ENCODE measurements at places on chromosomes 5 and 9. TPM values are rescaled to one million over a fixed set of nuclear protein-coding genes. Genes with fewer than 3 reads are reported as not detected.

IFNB1 gene
- not detected for total RNA-seq

CCDC107 gene
- 103 TPM for total RNA-seq

KIF4B gene
- not detected for total RNA-seq

LPAR1 gene
- total RNA-seq = 42.6 TPM

SGCD gene
- 3.9 TPM for total RNA-seq

CNTNAP3B gene
- total RNA-seq = 20.1 TPM

ALAD gene
- total RNA-seq = 52.8 TPM

C5orf63 gene
- 5.4 TPM for total RNA-seq

GRCh38 chr9:134324359-134325095 is 1.7 kb upstream of the RXRA start:
- DNase-seq = no peak

- no peak for DNase-seq
These were observed 372.7 kb downstream of the TMEM38B start for GRCh38 chr9:106066940-106067524.

DNA sequence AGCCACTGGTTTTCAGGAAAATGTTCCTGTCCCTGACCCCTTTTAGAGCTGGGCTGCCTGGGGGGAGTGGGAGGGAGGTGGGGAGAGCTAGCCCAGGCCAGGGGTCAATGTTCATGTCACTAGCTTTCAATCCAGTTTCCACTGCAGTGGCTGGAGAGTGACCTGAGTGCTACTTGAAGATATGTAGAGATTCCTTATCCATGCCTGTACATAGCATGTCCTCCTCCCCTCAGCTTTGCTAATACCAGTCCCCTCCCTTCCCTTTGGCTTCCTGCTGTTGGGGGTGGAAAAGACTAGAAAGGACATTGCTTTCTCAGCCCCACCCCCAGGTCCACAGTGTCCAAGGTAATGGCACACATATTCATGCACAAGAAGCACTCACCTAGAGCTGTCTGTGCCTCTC is 7.8 kb downstream of the DNAJB5 start:
- peak; percentile 41 for DNase-seq

DNA sequence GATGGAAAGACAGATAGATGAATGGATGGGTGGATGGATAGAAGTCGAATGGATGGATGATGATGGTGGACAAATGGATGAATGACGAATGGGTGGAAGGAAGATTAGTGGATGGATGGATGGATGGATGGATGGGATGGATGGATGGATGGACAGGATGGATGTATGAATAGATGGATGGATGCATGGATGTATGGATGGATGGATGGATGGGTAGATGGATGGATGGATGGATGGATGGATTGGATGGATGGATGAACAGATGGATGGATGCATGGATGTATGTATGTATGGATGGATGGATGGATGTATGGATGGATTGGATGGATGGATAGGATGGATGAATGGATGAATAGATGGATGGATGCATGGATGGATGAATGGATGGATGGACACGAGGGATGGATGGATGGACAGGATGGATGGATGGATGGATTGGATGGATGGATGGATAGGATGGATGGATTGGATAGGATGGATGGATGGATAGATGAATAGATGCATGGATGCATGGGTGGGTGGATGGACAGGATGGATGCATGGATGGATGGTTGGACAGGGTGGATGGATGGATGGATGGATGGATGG is 52.4 kb downstream of the DUSP1 start:
- no peak for DNase-seq

GRCh38 chr9:85425153-85425611 is 316.6 kb downstream of the AGTPBP1 start:
- DNase-seq = no peak

- DNase-seq = no peak
These were observed 27.8 kb upstream of the PRDM12 start for GRCh38 chr9:130636648-130637020.

GRCh38 chr5:133142782-133143181 is 91.0 kb downstream of the HSPA4 start:
- DNase-seq = no peak

- no peak for DNase-seq
These were observed 69.8 kb downstream of the DOCK2 start for GRCh38 chr5:169706758-169707450.

DNA sequence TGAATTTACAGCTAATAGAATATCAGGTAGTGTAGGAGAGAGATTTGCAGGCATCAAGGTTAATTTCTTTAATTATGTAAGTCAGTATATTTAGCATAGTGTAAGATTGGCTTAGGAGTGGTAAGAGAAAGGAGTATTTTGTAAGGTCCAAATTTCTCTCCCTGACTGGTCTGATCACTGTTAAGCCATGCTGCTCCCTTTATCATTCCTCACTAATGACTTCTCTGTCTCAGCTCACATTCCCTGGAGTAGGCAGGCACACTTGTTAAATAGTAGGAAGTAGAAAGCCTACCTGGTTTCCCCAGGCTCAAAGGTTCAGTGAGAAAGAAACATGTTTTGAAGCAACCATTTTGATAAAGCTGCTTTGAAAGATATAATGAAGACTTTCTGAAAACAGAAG is 90.7 kb downstream of the SMIM15 start:
- no peak for DNase-seq

DNA sequence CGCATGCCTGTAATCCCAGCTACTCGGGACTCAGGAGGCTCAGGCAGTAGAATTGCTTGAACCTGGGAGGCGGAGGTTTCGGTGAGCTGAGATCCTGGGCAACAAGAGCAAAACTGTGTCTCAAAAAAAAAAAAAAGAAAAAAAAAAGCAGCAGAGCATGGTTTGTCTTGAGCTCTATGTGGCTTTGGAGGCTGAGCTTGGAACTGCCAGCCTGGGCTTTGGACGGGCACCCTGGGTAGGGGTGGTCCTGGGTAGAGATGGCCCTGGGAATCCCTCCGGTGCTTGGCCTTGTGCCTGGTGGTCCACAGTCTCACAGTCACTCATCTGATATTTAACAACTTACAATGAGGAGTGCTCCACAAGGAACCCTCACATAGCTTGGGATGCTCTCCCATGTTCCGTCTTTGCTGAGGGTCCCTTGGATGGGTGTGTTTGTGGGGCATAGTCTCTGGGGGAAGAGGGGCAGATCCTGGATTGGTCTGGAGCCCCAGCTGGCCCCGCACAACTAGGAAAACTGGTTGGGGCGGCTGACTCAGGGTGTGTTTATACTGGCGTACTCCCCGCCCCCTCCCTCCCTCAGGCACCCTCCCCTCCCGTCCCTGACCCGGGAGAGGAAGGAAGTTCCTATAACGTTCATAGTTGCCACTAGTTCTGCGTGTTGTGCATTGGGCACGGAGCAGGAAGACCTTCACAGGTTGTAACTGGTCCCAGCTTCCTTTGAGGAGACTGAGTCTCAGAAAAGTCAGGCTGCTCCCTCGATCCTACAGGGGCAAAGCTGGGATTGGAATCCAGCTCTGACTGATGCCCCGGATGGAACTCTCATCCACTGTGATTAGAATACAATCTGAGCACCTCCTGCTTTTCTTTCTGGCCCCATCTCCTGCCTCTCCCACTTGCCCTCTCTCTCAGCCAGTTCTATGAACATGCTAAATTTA is 11.2 kb downstream of the IER5L start:
- DNase-seq = no peak

GRCh38 chr5:143315929-143316328 is 87.6 kb downstream of the NR3C1 start:
- DNase-seq = no peak

- no peak for DNase-seq
These were observed 99.8 kb upstream of the SSBP2 start for GRCh38 chr5:81850501-81851357.

DNA sequence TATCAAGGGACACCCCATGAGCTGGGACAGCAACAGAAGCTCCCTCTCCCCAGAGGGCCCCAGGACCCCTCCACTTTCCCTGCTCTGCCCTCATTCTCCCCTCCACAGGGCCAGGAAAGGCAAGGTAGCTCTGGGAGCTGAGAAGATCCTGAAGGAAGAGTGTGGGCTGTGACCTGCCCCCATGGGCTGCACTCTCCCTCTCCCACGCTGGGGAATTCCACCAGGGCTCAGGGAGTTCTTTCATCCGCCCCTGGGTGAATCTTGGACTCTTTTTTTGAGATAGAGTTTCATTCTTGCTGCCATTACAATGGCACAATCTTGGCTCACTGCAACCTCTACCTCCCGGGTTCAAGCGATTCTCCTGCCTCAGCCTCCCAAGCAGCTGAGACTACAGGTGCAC is 73.8 kb downstream of the C9orf50 start:
- no peak for DNase-seq

GRCh38 chr5:128777052-128777451 is 188.2 kb upstream of the SLC27A6 start:
- DNase-seq = no peak
